ENCODE measurements at places on chromosomes 4 and X.

- DNase-seq, result no peak
These were observed 31.0 kb downstream of the UNC5C start for GRCh38 chr4:95517576-95518345.

DNA sequence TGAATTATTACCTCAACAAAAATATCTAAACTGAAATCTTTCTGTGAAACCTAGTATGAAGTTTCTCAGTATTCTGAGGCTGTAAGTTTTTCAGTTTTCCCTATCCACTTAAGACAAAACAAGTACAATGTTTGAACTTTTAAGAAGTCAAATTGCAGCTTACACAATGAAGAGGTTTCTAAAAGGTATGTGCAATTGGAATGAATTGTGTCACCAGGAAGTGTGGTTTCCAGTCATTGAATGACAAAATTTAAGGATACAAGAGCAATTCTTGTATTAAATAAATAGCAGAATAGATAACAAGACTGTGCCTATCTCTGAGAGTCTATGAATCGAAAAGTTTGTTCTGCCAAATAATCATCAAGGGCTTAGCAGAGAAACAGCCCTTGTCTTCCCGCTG is 207.3 kb downstream of the ANKRD50 start:
- no peak for DNase-seq

- no peak for DNase-seq
These were observed 10.8 kb downstream of the TMEM131L start for GRCh38 chr4:153476829-153477574.

GRCh38 chrX:42087960-42088359 is 164.6 kb upstream of the CASK start:
- no peak for DNase-seq

DNA sequence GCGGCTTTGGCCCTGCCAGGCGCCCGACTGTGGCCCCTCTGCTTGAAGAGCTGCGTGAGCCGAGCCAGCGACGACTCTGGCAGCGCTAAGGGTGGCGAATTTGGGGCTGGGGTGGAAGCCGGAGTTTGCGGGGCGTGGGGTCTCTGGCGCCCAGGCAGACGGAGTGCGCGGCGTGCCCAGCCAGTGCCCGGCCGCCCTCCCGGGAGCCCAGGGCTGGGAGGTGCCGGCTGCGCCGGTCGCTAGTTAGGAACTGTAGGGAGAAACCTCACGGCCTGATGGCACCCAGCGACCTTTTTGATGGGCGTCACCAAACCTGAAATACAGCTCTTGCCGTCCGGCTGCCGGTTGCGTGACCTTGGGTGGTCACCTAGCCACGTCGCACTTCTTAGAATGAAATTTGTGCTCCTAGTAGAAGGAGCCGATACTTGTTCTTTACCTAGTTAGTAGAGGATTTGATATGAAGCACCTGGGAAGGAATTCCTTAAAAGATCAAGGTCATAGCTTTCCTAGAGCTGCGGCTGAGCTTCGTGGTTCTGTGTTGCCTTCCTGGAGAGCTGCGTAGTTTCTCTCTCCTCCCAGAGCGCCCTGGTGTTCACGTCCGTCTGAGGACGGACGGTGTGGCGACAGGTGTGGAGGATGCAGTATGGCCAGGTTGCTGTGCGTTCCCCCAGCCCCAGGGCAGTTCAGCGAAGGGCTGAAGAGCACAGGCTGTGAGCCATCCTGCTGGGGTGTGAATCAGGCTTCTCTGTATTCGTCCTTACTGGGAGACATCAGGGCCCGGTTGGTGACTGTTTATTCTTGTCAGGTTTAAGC is 680 bp downstream of the MAEA start:
- DNase-seq, result no peak

DNA sequence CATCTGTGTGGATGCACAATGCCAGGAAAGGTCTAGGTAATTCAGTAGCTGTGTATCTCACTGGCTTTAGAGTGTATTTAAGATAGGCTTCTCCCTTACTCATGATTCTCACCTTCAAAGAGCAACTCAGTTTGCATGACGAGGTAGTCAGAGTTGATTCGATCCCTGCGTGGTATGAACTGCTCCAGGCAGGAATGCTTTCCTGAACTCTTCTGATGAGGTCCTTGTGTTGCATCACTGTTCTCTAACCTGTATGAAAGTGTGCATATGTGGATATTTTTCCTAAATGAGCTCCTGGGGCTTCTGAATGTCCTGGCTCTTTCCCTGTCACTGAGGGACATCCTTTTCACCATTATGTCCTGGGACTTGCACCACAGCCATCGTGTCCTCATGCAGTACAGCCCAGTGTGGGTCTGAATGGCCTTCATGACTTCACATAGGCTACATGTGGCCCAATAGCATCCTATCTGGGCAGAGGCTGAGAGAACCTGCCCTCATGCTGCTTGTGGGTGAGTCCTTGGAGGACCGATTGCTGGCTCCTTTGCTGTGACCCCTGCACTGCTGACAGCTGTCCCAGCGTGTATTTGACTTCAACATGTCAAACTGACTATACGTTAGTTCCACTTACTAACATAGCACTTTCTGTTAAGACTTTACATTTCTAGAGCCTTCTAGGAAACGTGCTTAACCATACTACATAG is 65.3 kb upstream of the WDR1 start:
- DNase-seq, result no peak

- DNase-seq, result no peak
These were observed 154.1 kb downstream of the RASL11B start for GRCh38 chr4:53016099-53016820.

DNA sequence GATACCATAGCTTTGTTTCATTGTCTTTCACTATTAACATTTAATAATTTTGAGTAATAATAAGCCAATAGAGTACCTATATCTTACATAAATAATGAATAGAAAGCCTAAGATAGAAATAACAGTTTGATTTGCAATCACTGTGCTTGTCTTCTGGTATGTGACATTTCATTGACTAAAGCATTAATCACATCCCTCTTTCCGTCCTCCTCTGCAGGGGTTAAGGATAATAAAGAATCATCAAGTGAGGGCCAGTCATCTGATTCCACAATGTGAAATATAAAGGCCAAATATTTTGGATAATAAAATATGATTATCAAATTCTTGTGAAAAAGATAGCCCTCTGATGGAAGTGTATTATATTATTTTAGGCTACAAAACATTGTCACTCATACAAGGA is 2073.4 kb downstream of the ARAP2 start:
- DNase-seq, result no peak

DNA sequence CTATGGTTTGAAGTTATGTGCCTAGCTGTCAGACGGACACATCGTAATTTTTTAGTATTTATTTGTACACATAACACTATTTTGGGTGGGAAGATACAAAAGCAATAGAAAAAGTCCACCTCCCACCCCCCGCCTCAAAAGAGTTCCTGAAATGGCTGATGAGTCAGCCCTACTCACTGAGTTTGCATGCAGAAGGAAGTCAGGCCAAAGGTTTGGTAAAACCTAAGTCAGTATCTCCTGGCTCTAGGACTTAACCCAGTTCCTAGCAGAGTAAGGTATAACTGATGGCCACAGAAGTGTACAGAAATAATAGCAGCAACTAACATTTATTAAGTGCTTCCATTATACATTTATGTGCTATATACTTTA is 2.9 kb upstream of the KLHL2 start:
- no peak for DNase-seq

- no peak for DNase-seq
These were observed 23.1 kb upstream of the GATB start for GRCh38 chr4:151783867-151784266.

DNA sequence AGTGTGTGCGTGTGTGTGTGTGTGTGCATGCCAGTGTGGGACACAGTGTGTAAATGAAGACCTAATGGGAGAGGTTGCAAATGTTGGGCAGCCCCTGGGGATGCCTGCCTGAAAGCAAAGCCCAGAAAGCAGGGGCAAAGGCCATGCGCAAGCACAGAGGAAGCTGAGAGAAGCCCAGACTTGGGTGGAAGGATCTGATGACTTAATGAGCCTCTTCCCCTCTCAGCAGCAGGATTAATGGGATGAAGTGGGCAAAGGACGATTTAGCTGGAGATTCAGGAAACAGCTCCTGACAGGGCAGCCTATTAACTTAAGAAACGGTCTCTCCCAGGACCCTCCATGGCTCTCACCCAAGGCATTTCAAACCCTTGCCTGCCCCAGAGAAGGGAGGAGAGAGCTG is 107.3 kb downstream of the EFNB1 start:
- no peak for DNase-seq

DNA sequence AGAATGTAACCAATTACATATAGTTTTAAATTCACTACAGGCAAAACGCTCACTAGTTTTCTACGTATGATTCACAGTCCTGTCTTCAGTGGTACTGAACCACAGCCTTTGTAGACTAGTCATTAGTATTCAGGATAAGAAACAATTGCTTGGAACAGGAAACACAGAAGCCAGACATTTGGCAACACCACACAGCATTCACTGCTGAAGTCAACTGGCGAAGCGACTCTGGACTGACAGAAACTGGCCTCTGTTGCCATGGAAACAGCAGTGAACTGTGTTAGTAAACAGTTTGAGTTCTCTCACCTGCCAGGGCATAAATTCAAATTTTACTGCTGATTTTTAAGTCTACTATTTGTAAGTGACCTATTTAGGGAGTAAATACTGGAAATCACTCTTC is 57.6 kb downstream of the MAPK10 start:
- peak; percentile 43 for DNase-seq

GRCh38 chr4:35163168-35163567 is 1081.1 kb downstream of the ARAP2 start:
- DNase-seq, result no peak

- no peak for DNase-seq
These were observed 408.2 kb upstream of the SMIM31 start for GRCh38 chr4:164345756-164346155.

DNA sequence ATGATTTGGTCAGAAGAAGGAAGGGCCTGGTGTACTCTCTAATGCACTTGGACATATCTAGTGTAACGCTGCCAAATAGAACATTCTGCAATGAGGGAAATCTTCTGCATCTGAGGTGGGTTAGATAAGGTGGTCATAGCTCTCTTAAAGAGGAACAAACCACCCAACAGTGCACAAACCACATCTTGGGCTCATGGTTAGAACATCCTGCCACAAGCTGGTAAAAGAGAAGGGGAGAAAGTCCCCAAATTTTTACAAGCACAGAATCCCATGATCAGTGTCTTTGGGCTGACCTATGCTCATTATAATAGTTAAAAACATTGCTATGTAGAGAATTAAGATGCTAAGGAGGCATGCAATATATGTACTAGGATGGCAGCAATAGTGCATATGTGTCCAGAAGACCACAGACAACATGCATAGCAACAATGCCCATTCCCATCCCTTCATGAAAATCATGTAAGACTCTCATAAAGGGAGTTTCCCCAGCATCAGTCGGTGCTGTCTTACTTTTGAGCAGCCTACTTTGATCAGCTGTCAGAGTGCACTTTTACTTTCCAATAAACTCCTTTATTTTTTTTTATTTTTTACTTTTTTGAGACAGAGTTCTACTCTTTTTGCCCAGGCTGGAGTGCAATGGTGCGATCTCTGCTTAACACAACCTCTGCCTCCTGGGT is 99.7 kb upstream of the SLC7A11 start:
- no peak for DNase-seq

DNA sequence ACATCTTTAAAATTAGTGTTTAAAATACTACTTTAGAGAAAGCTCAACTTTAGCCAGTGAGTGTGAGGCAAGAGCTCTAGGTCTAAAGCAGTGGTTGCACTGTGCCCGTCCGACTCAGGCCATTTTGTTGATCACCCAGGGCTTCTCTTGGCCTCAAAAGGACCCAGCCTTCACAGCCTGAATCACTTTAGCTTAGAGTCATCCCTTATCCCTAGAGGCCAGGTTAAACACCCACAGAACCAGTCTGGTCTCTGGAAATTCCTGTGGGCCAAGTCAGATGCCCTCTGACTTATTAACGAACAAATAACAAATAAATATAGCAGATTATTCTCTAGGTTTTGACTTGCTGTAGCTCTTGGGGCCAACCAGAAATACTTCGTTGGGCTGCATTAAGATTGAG is 102.3 kb downstream of the WWC2 start:
- no peak for DNase-seq

DNA sequence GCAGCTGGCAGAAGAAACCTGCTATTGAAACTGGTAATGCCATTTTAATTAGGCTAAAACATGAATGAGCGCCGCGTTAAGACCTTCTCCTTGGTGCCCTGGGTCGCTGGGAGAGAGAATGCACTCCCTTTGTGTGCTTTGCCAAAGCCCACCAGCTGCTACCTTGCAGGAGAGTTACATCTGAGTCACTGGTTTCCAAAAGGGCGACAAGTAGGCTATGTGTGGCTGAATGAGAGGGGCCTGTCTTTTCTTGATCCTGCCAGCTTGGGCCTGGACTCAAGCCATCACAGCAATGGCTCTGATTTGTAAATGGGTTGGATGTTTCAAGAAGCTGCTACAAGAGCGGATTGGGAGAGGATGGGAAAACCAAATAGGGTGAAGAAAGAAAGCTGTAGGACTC is 81.5 kb downstream of the NHS start:
- no peak for DNase-seq

- DNase-seq, result no peak
These were observed 15.6 kb upstream of the NAT8L start for GRCh38 chr4:2043396-2044118.

- DNase-seq, result no peak
These were observed 49.9 kb downstream of the FAM114A1 start for GRCh38 chr4:38917481-38918025.

DNA sequence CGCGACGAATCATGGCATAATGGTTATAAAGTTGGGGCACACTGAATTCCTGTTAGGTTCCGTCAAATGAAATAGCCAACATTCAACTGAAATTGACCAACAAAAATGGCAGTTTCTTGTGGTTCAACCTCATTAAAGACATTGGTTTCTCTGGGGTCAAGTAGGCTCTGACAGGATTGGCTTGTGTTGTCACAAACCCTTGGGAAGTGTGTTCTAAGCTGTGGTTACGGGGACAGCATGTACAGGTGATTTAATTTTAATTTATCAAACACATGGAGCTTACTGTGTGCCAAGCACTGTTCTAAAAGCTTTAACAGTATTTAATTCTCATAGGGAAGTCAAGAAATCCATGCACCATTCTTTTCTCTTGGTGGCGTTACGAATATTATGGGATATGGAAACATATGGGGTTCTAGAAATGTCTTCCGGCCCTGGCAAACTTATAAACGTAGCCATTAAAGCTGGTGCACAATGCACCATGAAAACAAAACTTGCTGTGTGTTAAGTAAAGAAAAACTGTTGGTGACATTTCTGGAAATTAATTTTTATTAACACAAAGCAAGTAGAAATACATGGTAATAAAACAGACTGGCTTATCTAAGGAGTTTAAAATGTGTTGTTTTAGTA is 891 bp downstream of the XK start:
- DNase-seq, result no peak

DNA sequence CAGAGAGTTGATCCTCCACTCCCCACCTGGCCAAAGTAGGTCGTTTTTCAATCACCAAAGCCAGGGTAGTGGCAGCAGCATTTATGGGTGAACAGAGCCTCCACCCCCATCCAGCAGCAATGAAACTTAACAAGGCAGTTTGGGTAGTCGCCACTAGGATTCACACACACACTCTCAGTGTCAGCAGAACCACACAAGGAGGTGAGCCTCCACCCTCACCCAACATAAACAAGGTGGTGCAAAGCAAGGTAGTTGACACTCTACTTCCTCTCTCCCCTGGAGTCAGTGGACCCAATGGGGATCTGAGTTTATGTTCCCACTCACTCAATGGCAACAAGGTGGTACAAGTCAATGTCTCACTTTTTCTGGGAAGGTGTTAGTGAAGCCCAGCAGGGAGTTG is 50.4 kb upstream of the CCDC149 start:
- no peak for DNase-seq

- DNase-seq, result no peak
These were observed 345.9 kb downstream of the PACRGL start for GRCh38 chr4:21046141-21046540.

GRCh38 chr4:24382381-24382780 is 202.0 kb downstream of the DHX15 start:
- DNase-seq, result no peak

All from right cardiac atrium (tissue), 5 donors.